ENCODE measurements at places on chromosomes 3 and 15.
A peak's percentile ranks its signal among the peaks of the same experiment; 100 is the strongest.

DNA sequence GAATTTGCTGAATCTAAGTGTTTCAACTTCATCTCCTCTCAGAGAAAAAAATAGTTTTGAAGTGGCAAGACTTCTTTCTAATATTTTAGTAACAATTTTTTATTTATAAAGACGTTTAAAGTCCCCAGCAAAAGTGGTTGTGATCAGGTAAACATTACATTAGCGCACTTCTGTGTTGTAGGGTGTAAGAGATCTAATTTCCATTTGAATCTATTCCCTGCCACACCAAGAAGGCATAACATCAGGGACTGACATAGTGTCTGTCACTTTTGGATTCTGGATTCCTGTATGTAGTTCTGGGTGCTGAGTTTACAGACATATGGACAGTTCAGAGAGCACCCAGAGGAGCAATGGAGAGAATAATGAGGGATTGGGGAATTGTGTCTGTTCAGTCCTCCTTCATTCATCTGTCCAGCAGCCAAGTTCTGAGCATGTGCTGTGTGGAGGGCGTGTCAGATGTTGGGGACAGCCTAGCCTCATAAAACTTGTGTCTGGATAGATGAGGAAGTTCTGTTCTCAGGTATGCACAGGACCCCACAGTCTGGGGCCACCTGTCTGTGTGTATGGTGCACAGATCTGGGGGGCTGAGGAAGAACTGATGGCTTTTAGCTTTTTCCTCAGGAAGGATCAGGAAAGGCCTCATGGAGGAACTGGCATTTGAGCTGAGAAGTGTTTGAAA is 65.6 kb downstream of the MAP2K5 start:
- DNase-seq = no peak

GRCh38 chr3:10041034-10041433 is 14.8 kb downstream of the FANCD2 start:
- DNase-seq = no peak

DNA sequence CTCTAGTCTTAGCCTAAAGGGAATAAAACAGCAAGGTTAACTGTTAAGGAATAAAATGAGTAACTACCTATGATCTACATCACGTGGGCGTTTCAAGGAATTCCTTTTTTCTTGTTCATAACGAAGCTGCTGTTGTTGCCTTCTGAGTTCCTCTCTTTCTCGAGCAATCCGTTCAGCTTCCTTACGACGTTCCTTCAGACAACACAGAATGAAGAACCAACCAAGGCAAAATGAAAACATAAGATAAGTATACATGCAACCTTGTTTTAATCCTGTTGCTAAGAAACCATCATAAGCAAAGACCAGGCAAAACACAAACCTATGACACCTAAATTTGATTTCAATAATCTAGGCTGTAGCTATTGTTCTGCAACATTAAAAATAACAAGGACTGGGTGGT is 44.1 kb downstream of the SLTM start:
- DNase-seq = no peak

- no peak for DNase-seq
Measured at GRCh38 chr3:44427683-44428082, 49.8 kb downstream of the ZNF445 start.

- DNase-seq = no peak
Measured at GRCh38 chr3:193572426-193572908, 17.8 kb upstream of the ATP13A4 start.

GRCh38 chr3:166367947-166368533 is 530.8 kb upstream of the BCHE start:
- no peak for DNase-seq

- peak; percentile 59 for DNase-seq
Measured at GRCh38 chr3:186109897-186110803, 1.3 kb upstream of the ETV5 start.
